ENCODE measurements at places on chromosomes 6 and 20. TPM values are rescaled to one million over a fixed set of nuclear protein-coding genes. Genes with fewer than 3 reads are reported as not detected.

Gene ACSS1
- 106 TPM for polyA plus RNA-seq

Gene RNF217
- polyA plus RNA-seq = 0.67 TPM

DNA sequence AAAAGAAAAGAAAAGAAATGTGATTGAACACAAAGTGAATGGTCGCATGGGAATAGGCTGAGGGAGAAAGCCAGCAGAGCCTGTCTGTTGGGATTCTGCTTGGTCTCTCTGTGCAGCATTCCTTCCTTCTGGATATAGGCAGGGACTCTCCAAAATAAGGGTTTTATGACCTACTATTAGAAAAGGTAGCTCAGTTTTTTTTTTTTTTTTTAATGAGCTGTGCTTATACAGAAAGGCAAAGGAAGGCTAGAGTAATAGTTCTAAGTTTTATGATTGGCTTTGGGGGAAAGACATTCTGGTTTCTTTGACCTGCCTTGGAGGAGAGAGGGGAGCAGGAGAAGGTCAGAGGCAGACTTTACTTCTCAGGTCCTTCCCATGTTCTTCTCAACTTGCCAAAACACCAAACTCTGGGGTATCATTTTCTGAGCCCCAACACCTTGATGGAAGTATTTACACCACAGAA is 18.8 kb upstream of the IER3 start:
- no peak overlapping the region for H3K4me3 ChIP-seq
- no peaks in the 10 kb centered on the region for H3K27me3 ChIP-seq
- H3K27ac ChIP-seq = peak overlapping the region; percentile 74
- peaks cover 11% of the 10 kb centered on the region for H3K4me1 ChIP-seq

DNA sequence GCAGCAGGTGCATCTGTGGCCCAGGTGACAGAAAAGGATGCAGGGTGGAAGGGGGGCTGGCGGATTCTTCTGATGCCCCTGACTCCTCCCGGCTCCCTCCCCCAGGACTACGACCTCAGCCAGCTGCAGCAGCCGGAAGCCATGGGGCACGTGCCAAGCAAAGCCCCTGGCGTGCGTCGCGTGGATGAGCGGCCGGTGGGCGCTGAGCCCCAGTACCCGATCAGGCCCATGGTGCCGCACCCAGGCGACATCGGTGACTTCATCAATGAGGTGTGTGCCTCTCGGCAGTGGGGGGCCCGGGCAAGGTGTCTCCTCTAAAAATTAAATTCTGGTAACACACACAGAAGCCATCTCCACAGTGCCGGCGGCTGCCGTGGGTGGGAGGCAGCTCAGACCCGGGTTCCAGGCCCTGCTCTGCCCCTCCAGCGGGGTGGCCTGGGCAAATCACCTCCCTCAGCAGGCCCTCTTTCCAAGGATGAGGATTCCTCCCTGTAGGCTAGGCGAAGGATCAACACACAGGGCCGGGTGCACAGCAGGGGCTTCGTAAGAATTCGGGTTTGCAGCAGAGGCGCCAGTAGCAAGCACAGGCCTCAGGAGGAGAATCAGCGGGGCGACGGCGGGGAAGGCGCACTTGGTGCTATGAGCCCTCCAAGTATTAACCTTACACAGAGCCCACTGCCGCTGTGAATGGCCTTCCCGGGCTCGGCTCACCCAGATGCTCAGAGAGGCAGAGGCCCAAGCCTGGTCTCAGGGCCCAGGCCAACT is 131.5 kb downstream of the TAF4 start:
- DNase-seq = no peak
- no peaks in the 10 kb centered on the region for H3K36me3 ChIP-seq
- H3K4me3 ChIP-seq = no peak overlapping the region
- H3K27ac ChIP-seq = no peak overlapping the region
- H3K27me3 ChIP-seq = no peaks in the 10 kb centered on the region
- no peaks in the 10 kb centered on the region for H3K4me1 ChIP-seq

GRCh38 chr6:12436683-12437082 is 146.5 kb downstream of the EDN1 start:
- H3K36me3 ChIP-seq = no peaks in the 10 kb centered on the region
- H3K27me3 ChIP-seq = no peaks in the 10 kb centered on the region
- no peak overlapping the region for H3K4me3 ChIP-seq

DNA sequence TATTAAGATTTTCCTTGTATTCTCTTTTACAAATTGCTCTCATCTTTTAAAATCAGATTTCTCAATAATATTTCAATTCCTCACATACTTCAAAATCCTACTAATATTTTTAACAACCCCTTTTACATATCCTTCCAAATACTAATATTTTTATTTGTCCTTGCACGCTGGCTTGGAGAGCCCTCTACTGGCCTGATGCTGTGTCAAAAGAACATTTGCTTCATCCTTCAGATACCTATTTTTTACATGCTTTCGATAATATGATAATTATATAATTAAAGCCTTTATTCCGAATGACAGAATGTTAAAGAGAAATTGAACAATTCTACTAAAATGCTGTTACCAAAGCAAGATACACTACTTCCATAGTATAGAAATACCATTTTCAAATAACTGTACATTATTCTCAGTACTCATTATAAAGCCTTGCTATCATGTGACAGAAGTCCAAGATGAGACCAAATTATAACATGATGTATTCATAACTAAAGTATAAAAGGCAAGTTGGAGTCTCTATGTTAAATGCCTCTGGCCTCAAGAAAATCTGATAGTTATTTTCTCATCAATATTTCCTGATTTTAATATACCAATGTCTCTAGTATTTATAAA is 39.0 kb upstream of the PLN start:
- H3K4me1 ChIP-seq = no peaks in the 10 kb centered on the region
- no peak overlapping the region for H3K4me3 ChIP-seq
- H3K36me3 ChIP-seq = peaks cover 2% of the 10 kb centered on the region
- H3K27me3 ChIP-seq = no peaks in the 10 kb centered on the region
- H3K27ac ChIP-seq = no peak overlapping the region
